ENCODE measurements at places on chromosomes 2 and 18. TPM values are rescaled to one million over a fixed set of nuclear protein-coding genes. Genes with fewer than 3 reads are reported as not detected.

GRCh38 chr18:64259871-64260270 is 111.0 kb upstream of the LINC00305 start:
- no peak for DNase-seq

DNA sequence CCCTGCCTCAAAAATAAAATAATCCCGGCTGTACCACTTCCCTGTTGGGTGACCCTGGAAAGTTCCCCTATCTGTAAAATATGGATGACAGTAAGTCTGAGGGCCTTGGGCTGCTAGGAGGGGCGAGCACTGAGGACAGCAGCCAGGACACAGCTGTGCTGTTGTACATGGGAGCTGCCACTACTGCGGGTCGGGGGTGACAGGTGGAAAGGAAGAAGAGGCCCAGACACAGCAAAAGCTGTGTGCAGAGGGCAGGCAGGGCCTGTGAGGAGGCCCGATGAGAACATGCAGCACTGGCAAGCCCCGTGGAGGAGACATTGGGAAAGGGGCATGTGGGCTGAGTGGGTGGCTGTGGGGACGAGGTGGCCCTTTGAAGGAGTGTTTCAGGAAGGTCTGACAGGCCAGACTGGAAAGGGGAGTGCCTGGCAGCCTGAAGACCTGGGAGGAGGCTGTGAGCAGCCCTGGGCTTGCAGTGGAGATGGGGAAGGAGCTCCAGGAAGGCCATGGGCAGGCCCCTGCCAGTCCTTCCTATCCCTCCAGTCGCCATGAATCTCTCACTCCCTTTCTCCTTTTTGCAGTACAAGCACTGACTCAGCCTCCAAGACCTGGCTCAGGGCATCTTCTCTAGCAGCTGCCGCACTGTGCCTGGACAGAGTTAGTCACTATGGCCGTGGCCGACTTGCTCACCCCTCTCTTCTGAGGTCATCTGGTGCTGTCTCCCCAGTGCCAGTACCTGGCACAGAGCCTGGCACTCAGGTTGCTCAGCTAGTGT is 28.9 kb upstream of the SEMA4C start:
- DNase-seq = no peak

CYP27C1 gene
- total RNA-seq = not detected

SP110 gene
- 88.8 TPM for total RNA-seq

C2orf68 gene
- 29.3 TPM for total RNA-seq
